ENCODE measurements at places on chromosomes 6 and 20. TPM values are rescaled to one million over a fixed set of nuclear protein-coding genes. Genes with fewer than 3 reads are reported as not detected.

The TFAP2C gene
- not detected for total RNA-seq

The GHRH gene
- not detected for total RNA-seq

The RRAGD gene
- total RNA-seq = 39.9 TPM

The C6orf58 gene
- total RNA-seq = not detected

The TGM6 gene
- not detected for total RNA-seq

The DNMT3B gene
- total RNA-seq = 9.3 TPM

The ARMC12 gene
- total RNA-seq = 0.54 TPM

The RIMS4 gene
- total RNA-seq = 25.8 TPM

The WFDC5 gene
- not detected for total RNA-seq

The SLC22A7 gene
- total RNA-seq = 0.36 TPM

The STK38 gene
- total RNA-seq = 19.1 TPM

The CST11 gene
- total RNA-seq = not detected
